ENCODE measurements at places on chromosomes 6 and 20.

- DNase-seq, result no peak
Observed at GRCh38 chr6:75301537-75301936, 16.9 kb upstream of the TMEM30A start.

GRCh38 chr6:54935739-54936138 is 89.2 kb downstream of the FAM83B start:
- DNase-seq, result peak; percentile 13

- DNase-seq, result no peak
Observed at GRCh38 chr6:43740321-43740960, 29.6 kb upstream of the VEGFA start.

DNA sequence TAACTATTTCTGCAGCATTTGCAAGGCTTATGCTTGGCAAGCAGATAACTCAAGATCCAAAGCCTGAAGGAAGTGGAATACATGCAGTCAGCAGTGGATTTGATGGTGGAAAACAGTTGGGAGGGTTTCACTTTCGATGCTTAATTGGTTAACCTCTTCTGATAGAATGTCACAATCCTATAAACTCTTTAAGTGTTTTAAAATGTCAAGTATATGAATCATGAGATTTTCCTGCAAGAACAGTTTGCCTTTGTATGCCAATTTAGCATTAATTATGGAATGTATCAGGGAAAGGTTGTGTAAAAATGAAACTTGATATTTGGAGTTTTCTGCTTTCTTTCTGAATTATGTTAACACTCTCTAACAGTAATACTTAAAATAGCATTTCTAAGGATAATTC is 36.6 kb downstream of the NKX2-4 start:
- peak; percentile 5 for DNase-seq

GRCh38 chr6:86192123-86192522 is 549.4 kb upstream of the SYNCRIP start:
- peak; percentile 60 for DNase-seq

DNA sequence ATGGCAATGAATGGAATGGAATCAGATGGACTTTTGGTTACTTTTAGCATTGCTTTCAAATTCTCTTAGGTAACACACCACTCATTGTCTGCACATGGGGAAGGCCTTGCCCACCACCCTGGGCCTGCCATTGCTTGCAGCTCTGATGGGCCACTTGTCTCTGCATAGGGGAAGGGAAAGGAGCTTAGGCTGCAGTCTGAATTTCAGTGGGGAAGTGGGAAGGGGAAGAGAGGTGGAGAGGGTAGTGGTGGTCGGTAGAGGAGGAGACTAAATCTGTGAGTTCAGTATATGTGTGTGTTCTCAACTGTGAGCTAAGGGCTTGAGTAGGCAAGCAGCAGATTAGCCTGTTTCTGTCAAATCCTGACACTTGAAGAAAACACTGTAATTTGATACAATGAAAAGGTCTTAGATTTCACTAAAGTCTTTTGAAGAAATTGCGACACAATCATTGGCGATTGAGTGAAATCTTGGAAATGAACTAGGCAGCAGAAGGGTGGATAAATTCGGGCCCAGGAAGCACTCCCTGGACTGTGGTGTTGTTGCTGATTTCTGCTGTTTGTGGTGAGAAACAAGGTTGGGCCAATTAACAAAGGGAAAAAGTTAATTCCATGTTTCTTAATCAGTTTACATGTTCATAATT is 80.6 kb downstream of the OTOR start:
- DNase-seq, result no peak

- no peak for DNase-seq
Observed at GRCh38 chr6:112743323-112743722, 396.2 kb downstream of the RFPL4B start.

GRCh38 chr20:47290008-47290407 is 66.5 kb downstream of the ZMYND8 start:
- DNase-seq, result no peak

- DNase-seq, result no peak
Observed at GRCh38 chr6:43996618-43997344, 130.5 kb downstream of the MRPL14 start.

GRCh38 chr20:59247731-59248684 is 52.4 kb upstream of the EDN3 start:
- DNase-seq, result no peak

DNA sequence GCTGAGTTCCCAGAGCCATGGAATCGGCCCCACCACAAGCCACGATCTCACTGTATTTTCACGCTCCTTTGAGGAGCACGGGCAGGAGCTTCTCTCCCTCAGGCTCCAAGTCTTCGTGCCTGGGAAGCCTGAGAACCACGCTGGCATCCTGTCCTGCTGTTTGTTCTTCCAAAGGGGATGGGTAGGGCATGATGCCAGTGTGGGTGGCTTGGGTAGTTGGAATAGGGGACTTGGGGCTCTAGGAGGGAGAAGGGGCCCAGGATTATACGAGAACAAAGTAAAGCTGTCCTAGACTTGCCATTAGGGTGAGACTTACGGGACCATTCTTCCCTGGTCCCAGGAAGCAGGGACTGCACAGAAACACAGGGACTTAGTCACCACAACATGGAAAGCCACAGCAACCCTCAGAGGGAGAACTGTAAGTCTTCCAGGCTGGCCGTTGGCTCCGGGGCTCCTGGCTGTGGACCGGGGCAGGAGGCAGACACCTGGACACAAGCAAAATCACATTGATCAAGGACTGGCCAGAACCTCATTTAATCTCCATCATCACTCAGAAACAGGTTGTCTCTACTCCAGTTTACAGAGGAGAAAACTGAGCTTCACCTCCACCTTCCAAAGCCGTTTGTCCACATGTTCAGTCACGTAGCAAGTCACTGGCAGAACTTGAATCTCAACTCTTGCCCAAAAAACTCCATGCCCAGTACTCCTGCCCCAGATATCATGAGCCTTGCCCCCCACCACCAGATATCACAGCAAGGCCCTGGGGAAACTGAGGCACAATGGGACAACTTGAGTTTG is 1.3 kb downstream of the CCN5 start:
- DNase-seq, result no peak

- DNase-seq, result no peak
Observed at GRCh38 chr6:155894758-155895157, 439.1 kb upstream of the NOX3 start.

- DNase-seq, result no peak
Observed at GRCh38 chr6:21001736-21002135, 467.5 kb downstream of the CDKAL1 start.

- no peak for DNase-seq
Observed at GRCh38 chr6:169454204-169454871, 200.7 kb upstream of the THBS2 start.

GRCh38 chr20:46316984-46317684 is 8.8 kb upstream of the CDH22 start:
- DNase-seq, result no peak

DNA sequence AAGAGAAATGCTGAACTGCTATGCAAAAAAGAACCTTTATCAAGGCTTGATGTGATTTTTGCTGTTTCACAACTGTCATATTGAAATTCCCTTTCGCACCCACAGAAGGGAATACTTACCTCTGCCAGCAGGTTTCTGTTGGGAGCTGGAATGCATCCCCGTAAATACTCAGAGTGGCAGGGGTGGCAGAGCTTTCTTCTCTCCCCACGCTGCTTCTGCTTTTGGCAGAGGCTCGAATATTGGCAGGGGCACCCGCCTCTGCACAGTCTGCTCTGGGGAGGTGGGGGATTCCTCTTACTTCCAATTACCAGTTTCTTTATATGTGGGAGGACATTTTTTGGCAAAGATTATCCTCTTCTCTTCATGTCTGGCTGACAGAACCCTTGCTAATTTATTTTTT is 28.4 kb downstream of the TMEM200A start:
- DNase-seq, result no peak

DNA sequence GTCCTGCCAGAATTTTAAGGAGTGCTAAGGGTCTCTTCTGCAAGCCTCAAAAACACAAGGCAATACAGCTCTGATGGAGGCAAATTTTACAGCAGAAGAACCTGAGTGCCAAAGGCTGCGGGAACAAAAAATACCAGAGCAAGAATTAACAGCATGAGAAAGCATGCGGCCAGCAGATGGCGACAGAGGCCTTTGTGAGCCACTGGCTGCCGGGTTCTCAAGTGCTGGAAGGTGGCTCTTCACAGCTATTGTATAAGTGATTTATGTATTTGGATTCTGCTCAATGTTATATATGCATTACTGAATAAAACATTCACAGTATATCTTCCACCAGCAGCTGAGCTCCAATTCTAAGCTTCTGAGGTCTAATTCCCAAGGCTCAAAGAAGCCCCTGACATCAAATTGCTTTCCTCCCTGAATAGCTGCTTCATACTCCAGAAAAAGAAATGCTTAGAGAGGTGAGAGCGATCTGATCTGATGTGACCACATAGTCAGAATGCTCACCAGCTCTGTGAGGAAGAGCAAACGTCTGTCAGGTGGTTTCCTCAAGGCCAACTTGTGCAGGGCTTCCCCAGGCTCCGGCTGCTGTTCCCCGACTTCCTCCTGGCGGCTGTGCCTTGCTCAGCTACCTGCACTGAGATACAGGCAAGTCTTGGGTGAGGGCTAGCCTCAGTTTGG is 58.6 kb downstream of the PPP1R3G start:
- peak; percentile 89 for DNase-seq

GRCh38 chr6:87907521-87907920 is 140.1 kb upstream of the SPACA1 start:
- no peak for DNase-seq

GRCh38 chr6:84605298-84605697 is 159.1 kb downstream of the TBX18 start:
- DNase-seq, result no peak

DNA sequence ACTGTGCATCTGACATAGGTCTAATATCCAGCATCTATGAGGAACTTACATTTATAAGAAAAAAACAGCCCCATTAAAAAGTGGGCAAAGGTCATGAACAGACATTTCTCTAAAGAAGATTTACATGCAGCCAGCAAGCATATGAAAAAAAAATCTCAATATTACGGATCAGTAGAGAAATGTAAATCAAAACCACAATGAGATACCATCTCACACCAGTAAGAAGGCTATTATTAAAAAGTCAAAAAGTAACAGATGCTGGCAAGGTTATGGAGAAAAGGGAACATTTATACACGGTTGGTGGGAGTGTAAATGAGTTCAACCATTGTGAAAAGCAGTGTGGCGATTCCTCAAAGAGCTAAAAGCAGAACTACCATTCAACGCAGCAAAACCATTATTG is 13.1 kb downstream of the METTL24 start:
- DNase-seq, result no peak

GRCh38 chr20:3420211-3420707 is 12.8 kb upstream of the DNAAF9 start:
- peak; percentile 39 for DNase-seq

- DNase-seq, result no peak
Observed at GRCh38 chr20:56430461-56430860, 18.4 kb downstream of the CASS4 start.

GRCh38 chr6:15809367-15809766 is 146.5 kb upstream of the DTNBP1 start:
- DNase-seq, result no peak

DNA sequence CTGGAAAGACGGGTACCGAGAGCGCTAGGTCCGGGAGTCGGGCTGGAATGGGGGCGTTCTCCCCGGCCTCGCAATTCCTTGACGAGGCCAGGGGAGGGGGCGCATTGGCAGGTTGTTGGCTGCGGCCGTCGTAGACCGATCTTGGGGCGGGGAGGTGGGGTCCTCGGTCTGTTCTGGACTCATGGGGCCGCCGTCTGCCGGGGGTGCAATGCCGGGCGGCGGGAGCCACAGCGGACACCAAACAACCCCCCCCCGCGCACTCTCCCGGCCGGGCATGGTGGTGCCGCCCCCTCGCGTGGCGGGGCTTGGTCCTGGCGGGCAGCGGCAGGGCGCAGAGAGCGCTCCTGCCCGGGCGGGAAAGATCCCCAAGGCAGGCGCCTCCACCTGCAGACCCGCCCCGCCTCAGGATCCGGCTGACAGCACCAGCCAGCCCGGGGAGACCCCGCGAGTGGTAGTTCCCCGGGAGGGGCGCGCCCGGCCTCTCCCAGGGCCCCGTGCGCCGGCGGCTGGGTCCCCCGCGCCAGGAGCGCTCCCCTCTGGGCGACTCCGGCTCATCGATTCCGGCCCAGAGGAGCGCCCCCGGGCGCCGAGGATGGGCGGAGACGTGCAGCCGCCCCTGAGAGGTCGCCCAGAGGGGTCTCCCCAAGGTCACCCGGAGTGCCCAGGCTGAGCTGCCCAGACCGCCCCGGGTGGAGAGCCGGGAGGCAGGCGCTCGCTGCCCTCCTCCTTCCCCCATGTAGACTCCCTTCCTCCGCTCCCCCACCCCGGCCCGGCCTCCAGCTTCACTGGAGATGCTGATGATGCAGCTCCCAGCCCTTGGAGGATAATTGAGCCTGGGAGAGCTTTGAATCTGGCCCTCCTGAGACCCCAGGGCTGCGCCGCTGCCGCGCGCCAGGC is 709 bp downstream of the PPP1R16B start:
- no peak for DNase-seq

- DNase-seq, result no peak
Observed at GRCh38 chr6:119552021-119552420, 202.5 kb upstream of the MAN1A1 start.

DNA sequence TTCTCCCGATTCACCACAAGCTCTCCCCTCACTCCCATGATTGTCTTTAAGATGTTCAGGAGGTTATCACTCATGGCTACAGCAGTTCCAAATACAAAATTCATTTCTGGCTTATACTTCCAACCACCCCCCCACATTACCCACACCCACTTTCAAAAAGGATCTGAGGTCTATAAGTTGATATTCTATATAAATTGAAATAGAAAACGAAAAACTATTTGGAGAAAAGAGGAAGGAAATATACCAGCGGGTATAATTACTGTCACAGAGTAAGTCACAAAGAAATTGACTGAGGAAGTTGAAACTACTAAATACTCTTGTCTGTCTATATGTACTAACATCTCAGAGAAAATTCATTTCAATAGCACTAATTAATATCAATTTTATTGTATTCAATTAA is 112.7 kb upstream of the TNFAIP3 start:
- DNase-seq, result no peak

GRCh38 chr20:32941155-32941885 is 62.9 kb downstream of the SUN5 start:
- no peak for DNase-seq

- DNase-seq, result no peak
Observed at GRCh38 chr20:60691966-60692615, 560.0 kb upstream of the CDH4 start.

DNA sequence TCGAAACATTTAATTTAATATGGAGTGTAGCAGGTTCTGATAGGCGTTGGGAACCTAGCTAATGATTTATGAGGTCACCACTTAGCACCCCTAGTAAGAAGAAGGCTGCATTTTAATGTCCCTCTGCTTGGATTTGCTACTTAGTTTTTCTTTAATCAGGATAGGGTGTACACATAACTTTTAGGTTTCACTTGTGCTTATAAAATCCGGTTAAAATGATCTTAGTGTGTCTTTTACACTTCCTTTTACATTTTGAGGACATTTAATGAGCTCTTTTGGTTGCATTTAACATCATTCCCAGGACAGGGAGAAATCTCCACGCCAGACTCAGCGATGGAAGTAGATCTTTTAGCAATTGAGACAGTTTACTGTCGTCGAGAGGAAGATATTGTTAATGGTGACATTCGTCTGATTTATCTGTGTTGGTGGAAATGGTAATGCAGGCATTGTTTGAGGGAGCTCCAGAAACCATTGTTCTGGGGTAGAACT is 5.6 kb downstream of the TFAP2A start:
- no peak for DNase-seq

All from DMS53 (cell line).